ENCODE measurements at places on chromosomes 11 and 22.

GRCh38 chr11:59602432-59602831, 13.1 kb downstream of the OSBP start:
- no peak for DNase-seq

GRCh38 chr22:19092725-19093124, 29.5 kb downstream of the DGCR2 start:
- DNase-seq, result no peak

DNA sequence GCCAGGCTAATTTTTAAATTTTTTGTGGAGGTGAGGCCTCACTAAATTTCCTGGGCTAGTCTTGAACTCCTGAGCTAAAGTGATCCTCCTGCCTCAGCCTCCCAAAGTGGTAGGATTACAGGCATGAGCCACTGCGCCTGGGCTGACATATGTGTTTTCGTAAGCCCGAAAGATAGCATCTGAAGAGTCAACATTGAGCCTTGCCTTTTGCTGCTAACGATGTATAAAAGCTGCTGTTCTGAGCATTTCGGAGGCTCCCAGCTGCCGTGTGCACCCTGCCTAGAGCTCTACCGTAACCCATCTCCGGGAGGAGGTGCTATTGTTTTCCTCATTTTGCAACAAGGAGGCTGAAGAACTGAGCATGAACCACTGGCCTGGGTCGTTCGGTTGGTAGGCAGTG, 18.1 kb upstream of the PPP6R3 start:
- DNase-seq, result no peak

DNA sequence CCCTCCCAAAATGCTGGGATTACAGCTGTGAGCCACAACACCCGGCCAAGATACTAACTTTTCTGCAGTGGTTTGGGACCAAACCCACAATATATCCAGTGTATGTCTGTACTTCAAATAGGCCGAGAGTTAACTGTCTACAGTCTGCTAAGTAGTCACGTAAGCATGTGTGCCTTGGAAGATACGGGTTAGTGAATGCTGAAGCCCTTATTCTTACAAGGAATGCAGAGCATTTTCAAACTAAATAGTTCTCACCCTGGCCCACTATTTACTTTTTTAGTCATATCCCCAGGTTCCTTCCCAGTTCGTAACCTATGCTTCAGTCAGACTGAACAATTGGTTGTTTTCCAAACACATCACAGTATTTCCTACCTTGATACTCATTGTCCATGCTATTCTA, 176.0 kb downstream of the WNT11 start:
- no peak for DNase-seq

- DNase-seq, result no peak
These were observed 636.7 kb downstream of the TBC1D22A start for GRCh38 chr22:47398921-47399790.

- no peak for DNase-seq
These were observed 11.7 kb upstream of the CREB3L1 start for GRCh38 chr11:46265764-46266163.

DNA sequence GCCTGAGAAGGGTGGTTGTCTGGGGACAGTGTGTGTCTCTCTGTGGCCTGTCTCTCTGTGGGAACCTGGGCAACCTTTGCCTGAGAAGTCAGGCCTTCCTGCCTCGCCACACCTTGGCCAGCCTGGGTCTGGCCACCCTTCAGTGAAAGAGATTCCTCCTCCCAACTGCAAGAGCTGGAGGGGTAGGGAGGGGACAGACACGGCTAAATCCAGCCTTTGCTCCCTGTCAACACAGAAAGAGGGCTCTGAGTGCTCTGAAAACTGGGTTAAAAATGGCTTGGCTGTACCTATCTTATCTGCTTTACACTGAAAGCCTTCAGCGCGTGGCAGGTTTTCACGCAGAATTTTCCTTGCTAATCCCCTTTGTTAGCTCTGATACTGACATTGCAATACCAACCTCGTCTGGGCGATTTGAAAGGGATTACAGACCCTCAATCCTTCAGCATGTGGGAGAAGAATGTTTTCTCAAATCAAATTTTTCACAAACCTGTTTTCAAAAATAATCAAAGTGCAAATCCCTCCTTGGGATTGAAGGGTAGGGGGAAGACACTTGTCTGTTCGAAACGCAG, 163.7 kb downstream of the DSCAML1 start:
- DNase-seq, result no peak

DNA sequence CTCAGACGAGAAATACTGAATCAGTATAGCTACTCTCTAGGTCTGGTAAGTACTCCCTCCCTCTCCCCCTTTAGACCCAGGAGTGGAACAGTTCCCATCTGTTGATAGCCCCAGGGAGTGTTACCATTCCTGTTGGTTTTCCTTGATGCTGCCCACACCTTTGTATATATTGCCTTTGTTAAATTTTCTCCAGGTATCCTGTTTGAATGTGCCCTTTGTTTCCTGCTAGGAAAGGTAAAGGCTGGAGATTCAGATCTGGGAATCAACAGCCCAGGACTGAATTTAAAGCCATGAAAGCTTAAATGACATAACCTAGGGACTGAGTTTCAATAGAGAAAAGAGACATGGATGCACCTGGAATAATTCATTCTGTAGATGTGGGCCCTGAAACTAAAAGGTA, 68.3 kb downstream of the CCDC83 start:
- no peak for DNase-seq

DNA sequence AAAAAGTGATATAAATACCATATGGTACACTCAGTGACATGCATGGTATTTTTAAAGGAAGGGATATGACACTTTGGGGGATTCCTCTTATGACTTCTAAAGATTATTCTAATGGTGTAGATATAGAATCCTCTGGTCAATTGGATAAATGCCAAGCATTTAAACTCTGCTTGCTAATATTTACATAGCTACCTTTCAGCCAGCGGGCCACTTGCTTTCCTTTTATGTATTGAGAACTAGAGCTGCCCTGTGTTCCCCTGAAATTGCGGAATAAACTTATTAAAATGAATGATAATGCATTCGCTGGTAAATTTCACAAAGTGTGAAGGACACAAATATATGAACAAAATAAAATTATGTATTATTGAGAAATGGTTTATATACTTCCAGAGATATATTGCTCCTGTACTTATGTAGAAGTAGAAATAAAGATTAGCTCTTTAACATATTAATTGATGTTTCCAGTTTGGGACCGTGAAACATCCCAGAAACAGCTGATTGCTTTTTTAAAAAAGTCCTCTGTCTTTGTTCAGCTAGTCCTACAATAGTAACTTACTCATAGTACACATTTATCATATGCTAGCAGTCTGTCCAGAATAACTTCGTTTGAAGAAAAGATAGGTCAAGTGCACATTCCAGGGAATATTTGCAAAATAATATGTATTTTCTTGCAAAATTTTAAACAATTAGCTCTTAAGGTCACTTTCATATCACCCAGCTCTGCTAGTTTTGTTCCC, 40.1 kb upstream of the CARD18 start:
- no peak for DNase-seq

DNA sequence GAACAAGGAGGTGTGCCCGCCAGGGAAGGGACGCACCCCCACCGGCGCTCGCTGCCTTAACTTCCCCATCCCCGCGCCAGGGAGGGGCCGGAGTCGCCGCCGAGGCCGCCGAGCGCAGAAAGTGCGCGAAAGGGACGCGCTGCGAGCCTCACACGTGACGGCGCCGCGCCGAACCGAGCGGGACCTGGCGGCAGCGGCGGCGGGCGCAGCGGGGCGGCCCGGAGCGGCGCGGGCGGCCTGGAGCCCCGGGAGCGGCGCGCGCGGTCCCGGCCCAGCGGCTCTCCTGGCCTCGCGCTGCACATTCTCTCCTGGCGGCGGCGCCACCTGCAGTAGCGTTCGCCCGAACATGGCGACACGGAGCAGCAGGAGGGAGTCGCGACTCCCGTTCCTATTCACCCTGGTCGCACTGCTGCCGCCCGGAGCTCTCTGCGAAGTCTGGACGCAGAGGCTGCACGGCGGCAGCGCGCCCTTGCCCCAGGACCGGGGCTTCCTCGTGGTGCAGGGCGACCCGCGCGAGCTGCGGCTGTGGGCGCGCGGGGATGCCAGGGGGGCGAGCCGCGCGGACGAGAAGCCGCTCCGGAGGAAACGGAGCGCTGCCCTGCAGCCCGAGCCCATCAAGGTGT, at the start of gene SORL1:
SORL1 (plus strand) TSS at position 329 of the 623 bp plus-strand sequence; CDS start at position 347, 18 bp downstream.
- DNase-seq, result peak; percentile 82

- DNase-seq, result no peak
These were observed 334.9 kb downstream of the BRD1 start for GRCh38 chr22:49492741-49493251.

GRCh38 chr22:42430528-42431125, 1.6 kb downstream of the NFAM1 start:
- DNase-seq, result no peak

DNA sequence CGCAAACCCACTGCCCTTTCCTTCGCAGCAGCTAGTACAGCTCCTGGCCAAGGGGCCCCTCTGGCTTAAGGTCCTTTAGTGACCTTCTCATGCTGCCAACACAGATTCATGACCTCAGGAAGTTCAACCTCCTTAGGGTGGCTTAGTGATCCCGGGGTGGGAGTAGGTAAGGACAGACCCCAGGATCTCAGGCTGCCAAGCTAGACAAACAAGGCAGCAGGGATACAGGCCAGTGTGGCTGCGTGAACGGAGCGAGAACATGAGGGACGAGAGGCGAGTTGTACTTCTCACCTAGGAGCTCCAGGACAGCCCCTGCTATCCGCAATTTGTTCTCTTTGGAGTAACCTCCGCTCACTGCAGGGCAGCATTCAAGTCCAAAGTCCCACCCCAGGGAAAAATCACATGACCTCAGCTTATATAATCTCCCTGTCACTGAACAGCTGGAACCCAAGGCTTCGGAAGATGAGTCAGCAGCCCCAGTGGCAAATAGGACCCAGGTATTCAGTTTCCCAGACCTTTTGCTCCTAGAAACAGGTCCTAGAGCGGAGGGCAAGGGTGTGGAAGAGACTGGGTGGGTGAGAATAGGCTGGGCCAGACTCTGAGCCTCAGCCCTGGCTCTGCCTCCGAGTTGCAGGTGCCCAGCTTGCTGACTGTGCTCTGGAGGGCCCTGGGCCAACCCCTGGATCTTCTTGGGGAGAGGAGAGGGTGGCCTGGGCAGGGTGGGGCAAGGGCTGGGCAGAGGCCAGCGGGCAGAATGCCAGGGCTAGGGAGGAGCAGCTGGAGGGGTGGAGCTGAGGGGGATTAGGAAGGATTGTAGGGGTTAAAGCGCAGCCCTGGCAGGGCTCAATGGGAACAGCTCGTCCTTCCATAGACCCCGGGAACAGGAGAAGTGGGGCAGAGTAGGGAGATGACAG, 13.1 kb downstream of the USP2 start:
- DNase-seq, result no peak

GRCh38 chr11:92828556-92828955, 140.9 kb upstream of the MTNR1B start:
- DNase-seq, result no peak

DNA sequence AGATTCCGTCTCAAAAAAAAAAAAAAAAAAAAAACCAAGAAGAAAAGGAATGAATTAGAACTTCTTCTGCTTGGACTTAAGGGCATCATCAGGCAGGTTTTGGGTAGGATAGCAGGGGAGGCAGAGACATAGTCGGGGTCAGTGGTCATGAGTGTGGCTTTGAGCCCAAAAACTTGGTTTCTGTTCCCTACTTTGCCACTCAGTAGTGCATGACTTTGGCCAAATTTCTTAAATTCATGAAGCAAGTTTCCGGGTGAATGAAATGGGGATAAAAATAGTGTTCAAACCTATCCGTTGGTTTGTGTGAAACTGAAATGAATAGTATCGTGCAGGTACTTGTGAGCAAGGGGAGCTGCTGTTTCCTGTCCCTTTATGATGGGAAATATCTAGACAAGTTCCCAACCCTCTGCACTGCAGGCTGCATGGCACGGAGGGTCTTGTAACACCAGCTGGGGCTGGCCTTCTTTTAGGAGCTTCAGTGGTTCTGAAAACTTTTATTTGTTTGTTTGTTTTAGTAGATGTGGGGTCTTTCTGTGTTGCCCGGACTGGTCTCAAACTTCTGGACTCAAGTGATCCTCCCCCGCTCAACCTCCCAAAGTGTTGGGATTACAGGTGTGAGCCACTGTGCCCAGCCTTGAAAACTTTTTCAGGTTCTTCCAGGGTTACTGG, 18.4 kb downstream of the NEAT1 start:
- DNase-seq, result peak; percentile 65

- peak; percentile 23 for DNase-seq
These were observed 423.7 kb downstream of the SHANK2 start for GRCh38 chr11:70828593-70829082.

- DNase-seq, result no peak
These were observed 125.5 kb upstream of the NECTIN1 start for GRCh38 chr11:119854521-119854920.

DNA sequence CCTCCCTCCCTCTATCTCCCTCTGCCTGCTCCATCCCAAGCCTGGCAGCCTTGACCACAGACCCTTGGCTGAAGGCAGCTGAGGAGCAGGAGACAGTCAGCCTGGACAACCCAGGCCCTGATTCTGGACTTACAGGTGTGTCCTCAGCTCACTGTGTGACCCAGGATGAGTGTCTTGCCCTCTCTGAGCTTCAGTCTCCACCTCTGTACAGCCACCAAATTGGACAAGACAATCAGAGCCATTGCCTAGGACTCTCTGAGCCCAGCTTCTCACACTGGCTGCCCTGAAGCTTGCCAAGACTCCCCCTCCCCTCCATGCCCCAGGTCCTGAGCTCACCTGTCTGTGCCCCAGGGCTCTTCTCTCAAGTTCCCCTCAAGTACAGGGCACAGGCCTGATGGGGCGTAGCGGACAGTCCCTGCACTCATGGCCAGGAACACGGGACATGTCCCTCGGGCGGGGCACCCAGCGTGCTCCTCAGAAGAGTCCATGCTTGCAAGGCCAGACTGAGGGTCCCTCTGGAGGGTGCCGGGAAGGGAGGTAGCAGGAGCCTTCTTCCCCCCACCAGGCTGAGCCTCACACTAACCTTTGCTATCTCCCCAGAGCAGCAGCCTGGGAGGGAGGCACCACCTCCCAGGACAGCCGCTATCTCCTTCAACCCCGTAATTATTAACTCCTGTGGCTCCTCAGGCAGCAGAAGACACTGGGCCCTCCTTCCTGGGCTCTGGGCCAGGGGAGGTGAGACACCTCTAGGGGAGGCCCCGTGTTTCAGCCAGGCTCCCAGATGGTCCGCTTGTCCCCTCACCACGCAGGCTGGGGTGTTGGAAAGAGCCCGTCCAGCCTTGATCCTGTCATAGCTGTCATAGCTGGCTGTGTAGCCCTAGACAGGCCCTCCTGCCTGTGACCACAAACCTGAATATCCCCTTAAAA, 2.6 kb upstream of the RAB3IL1 start:
- DNase-seq, result no peak

GRCh38 chr11:13954591-13954990, 7.9 kb upstream of the SPON1 start:
- DNase-seq, result no peak

All from GM23248 (cell line).